NCI-H2107 (cell line): ENCODE measurements at places on chromosomes 3 and 15.

DNA sequence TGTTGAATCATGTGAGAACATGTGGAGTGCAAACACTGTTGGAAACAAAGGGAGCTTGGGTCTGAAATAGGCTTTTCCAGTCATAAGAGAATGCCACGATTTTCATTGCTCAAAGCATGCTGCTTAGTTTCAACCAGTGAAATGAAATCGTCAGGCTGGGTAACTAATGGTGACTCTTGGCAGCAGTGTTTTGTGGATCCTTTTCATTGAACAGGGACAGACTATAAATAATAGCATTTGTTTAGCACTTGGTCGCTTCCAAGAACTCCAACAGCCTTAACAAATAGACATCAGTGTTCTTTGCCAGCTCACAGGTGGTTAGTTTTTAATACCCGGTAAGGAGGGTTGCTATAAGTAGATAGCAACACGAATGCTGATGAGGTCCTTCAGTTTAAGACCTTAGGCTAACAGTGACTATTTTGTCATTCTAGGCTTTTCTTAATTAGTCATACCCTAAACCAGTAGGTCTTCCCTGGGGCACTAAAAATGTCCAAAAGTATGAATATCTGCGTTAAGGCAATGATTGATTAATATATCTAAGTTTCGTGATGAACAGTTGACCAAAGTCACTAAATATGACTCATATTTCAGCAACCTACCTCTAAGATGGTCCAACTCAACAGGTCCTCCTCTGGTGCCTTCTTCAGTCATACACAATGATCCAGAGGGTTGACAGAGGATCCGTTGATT is 15.8 kb downstream of the TP63 start:
- no peak for DNase-seq

DNA sequence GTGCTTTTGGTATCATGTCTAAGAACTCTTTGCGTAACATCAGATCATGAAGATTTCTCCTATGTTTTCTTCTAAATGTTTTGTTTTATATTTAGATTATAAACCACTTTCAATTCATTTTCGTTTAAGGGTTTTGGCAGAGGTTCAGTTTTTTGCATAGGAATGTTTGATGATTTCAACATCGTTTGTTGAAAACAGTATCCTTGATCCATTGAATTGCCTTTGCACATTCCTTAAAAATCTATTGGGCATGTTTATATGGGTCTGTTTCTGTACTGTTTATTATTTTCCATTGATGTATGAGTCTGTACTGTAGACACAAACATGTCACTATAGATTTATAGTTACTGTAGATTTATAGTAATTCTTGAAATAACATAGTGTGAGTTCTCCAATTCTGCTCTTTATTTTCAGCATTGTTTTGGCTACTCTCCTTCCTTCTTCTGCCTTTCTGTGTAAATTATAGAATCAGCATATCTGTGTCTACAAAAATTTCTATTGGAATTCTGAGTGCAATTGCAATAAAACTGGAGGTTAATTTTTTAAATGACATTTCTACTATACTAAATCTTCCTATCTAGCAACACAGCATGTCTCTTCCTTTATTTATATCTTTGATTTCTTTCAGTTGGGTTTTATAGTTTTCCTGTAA is 374.0 kb downstream of the SV2B start:
- no peak for DNase-seq

GRCh38 chr3:16618721-16619120 is 13.5 kb upstream of the DAZL start:
- no peak for DNase-seq

GRCh38 chr15:87858651-87859050 is 397.9 kb downstream of the NTRK3 start:
- no peak for DNase-seq

DNA sequence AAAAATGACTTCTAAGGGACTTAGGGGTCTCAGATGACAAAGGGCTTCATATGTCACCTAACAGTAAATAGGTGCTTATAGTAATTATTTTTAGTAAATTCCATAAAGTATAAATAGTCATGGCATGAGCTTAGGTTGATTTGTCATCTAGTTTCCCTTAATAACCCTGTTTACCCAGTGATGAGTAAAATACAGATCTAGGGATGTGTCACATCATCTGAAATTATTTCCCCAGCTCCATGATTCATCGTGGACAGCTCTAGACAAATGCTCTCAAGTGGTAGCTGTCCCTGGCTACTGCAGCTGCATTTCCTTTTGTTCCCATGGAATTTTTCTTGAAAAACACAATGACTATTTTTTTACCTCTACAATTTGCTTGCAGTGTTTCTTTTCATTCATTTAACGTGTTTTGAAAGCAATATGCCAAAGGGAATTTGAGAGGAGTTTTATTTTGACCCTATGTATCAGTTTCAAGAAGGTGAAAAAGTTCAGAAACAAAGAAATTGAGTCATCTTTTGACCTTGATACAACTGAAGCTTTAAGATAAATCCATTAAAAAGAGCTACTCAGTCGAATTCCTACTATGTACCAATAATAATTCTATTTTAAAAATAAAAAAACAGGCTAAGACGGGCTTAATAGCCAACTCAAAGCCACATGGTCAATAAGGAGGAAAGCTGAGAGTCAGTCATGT is 241.6 kb downstream of the KCNMB2 start:
- no peak for DNase-seq
